ENCODE measurements at places on chromosomes 13 and 19.

DNA sequence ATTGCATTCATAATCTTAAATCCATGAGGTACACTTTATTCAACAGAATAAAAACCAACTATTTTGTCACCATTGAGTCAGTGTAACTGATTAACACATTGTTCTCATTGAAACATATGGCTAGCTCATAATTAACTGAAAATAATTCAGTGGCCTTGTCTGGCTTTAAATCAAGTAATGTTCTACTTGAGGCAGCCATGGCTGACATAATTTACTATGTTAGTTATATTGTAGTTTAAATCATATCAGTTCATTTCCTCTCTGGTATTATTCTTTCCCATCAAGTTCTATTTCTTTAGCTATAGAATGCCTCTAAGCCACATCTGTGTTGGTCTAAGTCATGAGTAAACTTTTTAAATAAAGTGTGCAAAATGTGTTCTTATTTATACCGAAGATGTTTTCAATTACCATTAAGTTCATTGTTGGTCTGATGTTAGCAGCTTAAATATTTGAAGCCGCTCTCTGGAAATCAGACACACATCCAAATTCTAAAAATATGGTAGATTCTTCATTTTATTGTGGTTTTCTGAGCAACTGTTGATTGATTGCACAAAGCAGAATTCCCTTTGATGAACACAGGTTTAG is 393.7 kb downstream of the GPC6 start:
- DNase-seq: no peak

- no peak for DNase-seq
Observed at GRCh38 chr19:55075371-55075998, at the start of gene EPS8L1. Gene EPS8L1 (plus strand): TSS chr19:55075869. CDS start chr19:55076445, 576 bp downstream.

DNA sequence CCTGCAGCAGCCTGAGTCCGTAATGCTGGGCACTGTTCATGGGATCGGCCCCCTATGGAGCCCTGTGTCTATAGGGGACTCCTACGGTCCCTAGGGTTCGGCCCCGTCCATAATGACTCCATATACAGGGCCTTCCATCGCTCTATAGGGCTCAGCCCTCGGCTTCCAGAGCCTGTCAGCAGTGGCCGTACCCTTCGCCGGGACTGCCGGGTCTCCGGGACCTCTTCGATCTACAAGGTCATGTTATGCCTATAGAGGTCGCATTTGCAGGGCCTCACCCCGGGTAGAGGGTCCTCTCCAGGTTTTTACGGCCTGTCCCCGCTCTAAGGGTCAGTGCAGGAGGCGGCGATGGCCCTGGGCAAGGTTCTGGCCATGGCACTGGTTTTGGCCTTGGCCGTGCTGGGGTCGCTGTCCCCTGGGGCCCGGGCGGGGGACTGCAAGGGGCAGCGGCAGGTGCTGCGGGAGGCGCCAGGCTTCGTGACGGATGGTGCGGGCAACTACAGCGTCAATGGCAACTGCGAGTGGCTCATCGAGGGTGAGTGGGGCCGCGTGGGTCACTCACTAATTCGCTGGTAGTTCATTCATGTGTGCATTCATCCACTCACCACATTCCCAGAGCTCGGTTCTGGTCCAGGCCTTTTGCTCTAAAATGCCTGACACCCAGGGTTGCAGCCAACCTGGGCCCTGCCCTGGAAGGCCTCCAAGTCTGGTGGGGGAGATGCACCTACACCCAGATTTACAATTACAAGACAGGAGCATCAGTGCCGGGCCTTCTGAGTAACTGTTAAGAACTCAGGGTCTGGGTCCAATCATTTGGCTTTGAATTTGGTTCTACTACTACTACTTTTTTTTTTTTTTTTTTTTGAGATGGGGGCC is 699 bp downstream of the MEGF8 start:
- peak; percentile 13 for DNase-seq

DNA sequence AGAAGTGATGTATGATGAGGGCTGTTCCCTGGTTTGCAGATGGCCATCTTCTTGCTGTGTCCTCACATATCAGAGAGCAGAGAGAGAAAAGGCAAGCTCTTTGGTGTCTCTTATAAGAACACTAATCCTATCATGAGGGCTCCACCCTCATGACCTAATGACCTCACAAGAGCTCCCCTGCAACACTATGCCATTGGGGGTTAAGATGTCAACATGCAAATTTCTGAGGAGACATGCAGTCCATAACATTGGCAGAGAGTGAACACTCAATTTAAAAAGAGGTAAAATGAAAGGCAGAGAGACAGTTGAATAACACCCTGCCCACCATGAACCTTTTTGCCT is 10.9 kb downstream of the FAM187B start:
- DNase-seq: no peak

GRCh38 chr13:95253033-95253432 is 48.2 kb downstream of the ABCC4 start:
- DNase-seq: no peak

DNA sequence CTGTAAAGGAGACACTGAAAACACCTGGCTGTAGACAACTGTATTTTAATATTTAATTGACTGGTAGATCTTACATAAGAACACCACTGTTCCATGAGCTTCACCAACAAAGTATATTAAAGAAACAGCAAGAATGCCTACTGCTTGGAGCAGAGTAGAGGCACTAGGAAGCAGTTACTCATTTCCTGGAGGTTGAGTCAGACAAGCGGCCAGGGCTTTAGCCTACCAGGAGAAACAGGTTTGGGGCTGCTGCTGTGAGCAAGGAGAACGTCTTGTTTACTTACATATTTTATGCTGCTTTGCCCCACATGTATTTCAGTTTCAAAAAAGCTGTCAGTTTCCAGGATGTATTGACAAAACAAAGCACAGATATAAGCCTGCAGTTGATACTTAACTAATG is 33.4 kb downstream of the ALG5 start:
- no peak for DNase-seq

GRCh38 chr13:100828226-100828625 is 153.6 kb upstream of the TMTC4 start:
- no peak for DNase-seq

- no peak for DNase-seq
Observed at GRCh38 chr19:30856376-30856775, 484.2 kb downstream of the ZNF536 start.

DNA sequence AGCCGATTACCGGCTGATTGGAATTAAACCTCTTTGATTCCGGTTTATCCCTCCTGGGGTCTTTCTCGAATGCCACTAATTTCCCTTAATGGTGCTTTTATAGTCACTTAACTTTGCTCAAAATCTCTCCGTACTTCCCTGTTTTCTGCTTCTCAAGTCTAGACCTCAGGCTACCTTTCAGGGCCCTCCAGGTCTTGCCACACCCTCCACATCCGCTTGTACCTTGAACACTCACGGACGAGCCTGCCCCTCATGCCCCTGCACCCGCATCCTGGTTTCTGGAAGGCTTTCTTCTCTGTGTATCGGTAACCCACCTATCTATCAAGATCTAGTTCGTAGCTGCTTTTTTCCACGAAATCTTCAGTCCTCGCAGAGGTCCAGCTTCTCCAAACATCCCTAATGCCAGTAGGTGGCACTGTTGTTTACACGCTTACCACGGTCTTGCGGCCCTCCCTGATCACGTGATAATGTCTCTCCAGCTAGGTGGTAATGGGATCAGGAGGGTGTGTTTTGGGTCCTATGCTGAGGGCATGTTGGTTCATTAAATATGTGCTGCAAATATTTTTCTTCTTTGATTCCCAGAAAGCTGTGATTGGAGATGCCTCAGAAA is 13.8 kb downstream of the ATP12A start:
- peak; percentile 55 for DNase-seq

DNA sequence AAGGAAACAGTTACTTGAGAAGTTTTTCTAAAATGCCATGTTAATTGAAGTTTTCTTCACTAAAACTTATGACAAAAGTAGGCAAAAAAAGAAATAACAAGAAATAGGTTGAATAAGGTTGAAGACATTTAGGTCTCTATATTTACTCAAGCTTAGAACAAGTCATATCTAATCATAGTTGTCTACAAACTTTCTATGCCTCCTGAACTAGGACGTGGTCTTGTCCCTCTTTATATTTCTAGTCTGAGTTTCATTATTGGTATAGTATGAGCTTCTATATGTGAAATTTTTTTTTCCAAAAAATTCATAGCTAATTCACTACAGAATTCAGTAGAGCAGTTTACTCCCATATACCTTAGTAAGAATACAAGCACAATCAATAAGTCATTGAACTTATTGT is 836.4 kb downstream of the SLITRK6 start:
- DNase-seq: no peak

DNA sequence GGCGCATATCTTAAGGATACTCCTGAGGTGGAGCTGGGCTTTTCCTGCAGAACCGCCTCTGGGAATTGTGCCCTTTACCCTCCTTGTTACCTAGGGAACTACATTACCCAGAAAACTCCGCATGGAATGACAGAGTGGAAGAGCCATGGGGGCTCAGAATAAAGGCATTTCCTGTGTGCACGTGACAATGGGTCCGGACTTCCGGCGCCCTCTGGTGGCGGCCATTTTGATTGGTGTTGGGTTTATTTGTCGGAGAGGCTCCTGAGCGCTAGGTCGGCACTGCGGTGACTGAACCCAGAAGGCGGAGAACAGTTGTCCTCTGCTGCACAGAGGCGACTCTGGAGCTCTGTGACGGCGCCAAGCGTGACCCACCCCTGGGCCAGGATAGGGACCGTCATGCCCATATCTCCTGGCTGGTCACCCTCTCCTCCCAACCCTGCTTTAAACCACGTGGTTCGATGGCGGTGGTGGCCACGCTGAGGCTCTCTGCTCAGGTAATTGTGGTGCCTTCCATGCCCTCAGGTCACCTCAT is at the start of gene ZNF587B:
Gene ZNF587B, plus strand, starts transcription at position 229 of the 532 bp plus-strand sequence. Its CDS starts 230 bp downstream, at position 459.
- peak; percentile 53 for DNase-seq

- peak; percentile 48 for DNase-seq
Observed at GRCh38 chr19:53102756-53103233, 427 bp downstream of the ZNF160 start.

DNA sequence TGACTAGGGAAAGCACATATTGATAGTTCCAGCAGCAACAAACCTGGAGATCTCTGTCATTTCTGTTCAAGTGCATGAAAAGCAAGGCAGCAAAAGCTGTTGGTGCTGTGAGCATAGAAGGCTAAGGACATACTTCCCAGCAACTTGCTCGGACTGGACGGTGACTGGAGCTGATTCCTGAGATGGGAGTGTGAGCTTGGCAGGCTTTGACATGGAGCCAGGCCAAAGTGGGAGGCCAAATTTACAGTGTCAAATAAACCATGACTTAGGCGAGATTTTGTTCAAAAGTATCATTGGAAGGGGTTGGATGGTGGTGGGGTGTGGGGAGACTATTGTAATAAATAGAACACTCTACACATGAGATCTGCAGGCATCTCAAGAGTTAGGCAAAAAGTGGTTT is 5.9 kb upstream of the ARGLU1 start:
- no peak for DNase-seq

GRCh38 chr19:15300533-15301197 is 31.7 kb downstream of the BRD4 start:
- DNase-seq: no peak
